ENCODE measurements at places on chromosomes 4 and X. TPM values are rescaled to one million over a fixed set of nuclear protein-coding genes. Genes with fewer than 3 reads are reported as not detected.

The TMEM271 gene
- not detected for total RNA-seq

The ANAPC4 gene
- total RNA-seq, result 13.8 TPM

The FMR1NB gene
- not detected for total RNA-seq

The STK32B gene
- total RNA-seq, result 0.52 TPM

The MAGEA10 gene
- not detected for total RNA-seq
